ENCODE measurements at places on chromosomes 7 and 10.

GRCh38 chr10:31768467-31768866 is 160.2 kb downstream of the ARHGAP12 start:
- no peak for DNase-seq

- no peak for DNase-seq
These were observed 76.8 kb upstream of the RPA3 start for GRCh38 chr7:7795203-7795602.

- DNase-seq: no peak
These were observed 76.8 kb upstream of the NANOS1 start for GRCh38 chr10:118952493-118953295.

- DNase-seq: no peak
These were observed 445.1 kb upstream of the ZMIZ1 start for GRCh38 chr10:78623578-78624215.

GRCh38 chr7:12630513-12630819 is 57.0 kb upstream of the ARL4A start:
- no peak for DNase-seq

DNA sequence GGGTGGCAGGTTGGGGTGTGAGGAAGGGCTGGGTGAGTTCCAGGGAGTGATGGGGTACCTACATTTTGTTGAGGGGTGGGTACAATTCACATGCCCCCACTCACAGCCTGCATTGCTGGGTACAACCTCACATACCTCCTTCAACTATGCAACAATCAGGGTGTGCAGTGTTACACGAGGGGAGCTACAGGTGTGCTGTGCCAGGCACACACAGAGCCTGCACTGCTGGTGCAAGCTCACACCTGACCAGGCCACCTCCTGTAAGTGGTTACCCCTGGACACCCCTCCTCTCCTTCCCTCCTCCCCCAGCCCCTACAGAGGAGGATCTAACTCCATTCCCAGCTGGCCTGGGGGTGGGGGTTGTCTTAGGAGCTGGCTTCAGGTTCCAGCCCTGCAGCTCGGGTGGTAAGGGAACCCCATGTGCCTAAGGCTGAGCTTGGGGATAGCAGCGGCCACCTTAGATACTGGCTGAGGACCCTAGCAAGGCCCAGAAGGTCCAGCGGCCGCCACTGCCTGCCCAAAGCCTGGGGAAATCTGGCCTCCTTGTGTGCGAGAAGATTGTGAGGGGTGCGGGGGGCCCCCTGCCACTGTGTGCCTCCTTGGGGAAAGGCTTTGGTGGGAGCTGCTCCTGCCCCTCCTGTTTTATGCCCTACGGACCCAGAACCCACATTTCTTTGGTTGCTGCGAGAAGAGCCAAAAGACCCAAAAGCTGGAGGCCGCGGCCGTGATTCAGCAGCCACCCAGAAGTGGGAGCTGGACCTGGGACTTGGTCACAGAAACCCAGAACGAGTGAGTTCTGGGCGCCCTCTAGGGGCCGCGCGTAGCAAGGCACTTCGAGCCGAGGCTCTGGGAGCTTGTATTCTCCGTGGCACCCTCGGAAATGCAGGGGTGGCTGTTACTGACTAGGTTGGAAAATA is 10.8 kb downstream of the TLX1 start:
- peak; percentile 69 for DNase-seq

- DNase-seq: no peak
These were observed 28.0 kb downstream of the ITPRIP start for GRCh38 chr10:104309980-104310978.

DNA sequence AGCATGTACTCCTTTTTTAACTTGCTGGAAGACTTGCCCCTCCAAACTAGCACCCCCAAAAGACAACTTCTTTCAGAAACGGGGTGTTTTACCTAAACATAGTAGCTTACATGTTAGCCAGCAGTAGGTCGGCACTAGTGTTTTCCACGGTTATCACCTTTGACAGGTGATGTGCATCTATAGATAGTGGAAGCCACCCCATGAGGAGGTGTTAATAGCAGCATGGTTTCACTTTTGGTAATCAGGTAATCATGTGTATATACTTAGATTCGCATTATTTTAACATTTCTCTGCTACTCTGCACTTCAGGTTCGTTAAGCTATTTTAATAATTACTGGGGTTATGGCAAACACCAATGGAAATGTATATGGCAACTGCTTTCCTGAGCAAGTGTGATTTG is 17.6 kb downstream of the SRI start:
- DNase-seq: no peak

- no peak for DNase-seq
These were observed 343.4 kb downstream of the PRPF18 start for GRCh38 chr10:13930120-13930519.

GRCh38 chr7:146321301-146321700 is 204.7 kb downstream of the CNTNAP2 start:
- no peak for DNase-seq

GRCh38 chr7:107926481-107926880 is 35.5 kb downstream of the DLD start:
- DNase-seq: no peak

- DNase-seq: no peak
These were observed 86.8 kb downstream of the COBL start for GRCh38 chr7:51229620-51230323.

GRCh38 chr7:44819292-44819691 is 22.8 kb downstream of the PPIA start:
- no peak for DNase-seq

DNA sequence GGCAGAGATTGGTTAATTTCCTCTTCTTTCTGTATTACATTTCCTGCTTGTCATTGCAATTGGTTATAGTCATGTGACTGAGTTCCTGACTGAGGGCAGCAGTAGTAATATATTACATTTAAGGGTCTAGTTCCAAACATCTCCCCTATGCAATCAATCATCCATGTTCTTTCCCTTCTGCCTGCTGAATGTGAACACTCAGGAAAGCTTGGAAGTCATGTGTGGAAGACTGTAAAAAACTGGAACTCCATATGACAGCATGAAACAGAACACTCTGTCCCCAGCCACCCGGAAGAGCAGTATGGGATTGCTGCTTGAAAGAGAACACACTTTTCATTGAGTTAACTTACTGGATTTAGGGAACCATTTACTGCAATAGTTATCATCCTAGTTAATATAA is 459.7 kb upstream of the SEMA3A start:
- no peak for DNase-seq

- no peak for DNase-seq
These were observed 183.2 kb downstream of the AUTS2 start for GRCh38 chr7:69781412-69781846.

DNA sequence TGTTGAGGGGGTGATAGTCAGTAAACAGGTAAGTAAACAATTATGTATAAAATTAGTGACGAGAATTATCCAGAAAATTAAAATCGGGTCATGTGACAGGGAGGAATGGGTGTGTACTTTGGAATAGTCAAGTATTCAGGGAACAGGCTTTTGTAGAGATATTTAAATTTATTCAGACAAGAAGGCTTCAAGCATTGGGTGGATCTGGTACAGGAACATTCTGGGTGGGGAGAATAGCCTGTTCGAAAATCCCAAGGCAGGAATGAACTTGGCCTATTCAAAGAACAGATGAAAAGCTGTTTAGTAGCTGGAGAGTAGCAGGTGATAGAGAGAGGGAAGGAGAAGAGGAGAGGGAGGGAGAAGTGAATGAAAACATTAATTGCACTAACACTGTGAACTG is 448.9 kb upstream of the FZD8 start:
- no peak for DNase-seq

GRCh38 chr7:85412912-85413311 is 226.1 kb upstream of the SEMA3D start:
- DNase-seq: no peak

GRCh38 chr7:44148166-44148565 is 7.0 kb upstream of the MYL7 start:
- no peak for DNase-seq

GRCh38 chr10:78609976-78610375 is 458.8 kb upstream of the ZMIZ1 start:
- DNase-seq: no peak

- no peak for DNase-seq
These were observed 89.1 kb upstream of the AGR3 start for GRCh38 chr7:16970732-16971482.

GRCh38 chr7:154738216-154738615 is 264.7 kb downstream of the PAXIP1 start:
- DNase-seq: no peak

DNA sequence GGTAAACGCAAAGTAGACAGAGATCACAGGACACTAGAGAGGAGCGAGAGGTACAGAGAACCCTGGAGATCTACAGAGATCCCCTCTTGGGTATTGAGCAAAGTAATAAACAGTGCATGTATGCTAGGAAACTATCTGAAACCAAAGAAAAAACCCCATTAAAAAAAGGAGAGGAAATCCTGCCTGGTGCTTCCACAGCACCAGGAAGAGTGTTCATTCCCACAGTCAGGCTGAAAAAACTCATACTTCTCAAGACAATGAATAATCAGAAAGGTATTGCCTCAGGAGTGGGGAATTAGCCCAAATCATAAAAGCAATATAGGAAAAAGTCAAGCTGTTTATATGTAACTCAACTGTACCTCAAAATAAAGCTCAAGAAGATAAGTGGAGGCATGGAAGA is 59.1 kb downstream of the ANKRD26 start:
- no peak for DNase-seq

- DNase-seq: no peak
These were observed 92.1 kb downstream of the PPP1R3C start for GRCh38 chr10:91540733-91541132.

DNA sequence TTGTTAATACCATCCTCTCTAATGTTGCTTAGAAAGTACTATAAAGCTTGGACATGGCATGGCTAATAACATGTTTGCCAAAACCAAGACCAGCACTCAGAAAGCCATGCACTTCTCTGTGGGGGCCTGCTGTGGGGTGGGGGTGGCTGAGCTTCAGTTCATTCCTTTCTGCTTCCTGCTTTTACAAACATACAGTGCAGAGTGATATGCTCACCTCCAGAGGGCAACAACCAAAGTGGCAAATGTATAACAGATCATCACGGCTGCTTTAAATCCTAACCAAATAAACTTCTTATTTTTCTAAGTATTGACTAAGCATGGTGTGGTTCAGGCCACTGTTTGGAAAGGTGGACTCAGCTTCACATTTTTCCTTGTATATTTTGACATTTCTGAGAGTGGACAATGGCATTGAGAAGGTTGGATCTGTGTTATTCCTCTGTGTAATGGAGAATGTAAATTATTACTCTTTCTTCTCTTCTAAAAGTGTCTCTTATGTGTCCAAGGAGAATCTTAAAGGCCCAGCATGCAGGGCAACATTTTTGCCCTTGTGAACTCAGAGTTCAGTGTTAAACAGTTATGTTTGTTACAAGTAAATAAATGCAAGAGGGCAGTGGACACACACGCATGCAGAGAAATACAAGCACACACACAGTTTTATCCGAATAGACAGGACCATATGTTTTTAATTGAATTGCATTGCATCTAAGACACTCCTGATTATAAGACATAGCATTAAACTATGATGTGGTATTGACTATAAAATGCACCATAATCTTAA is 186.1 kb downstream of the HERPUD2 start:
- DNase-seq: no peak

DNA sequence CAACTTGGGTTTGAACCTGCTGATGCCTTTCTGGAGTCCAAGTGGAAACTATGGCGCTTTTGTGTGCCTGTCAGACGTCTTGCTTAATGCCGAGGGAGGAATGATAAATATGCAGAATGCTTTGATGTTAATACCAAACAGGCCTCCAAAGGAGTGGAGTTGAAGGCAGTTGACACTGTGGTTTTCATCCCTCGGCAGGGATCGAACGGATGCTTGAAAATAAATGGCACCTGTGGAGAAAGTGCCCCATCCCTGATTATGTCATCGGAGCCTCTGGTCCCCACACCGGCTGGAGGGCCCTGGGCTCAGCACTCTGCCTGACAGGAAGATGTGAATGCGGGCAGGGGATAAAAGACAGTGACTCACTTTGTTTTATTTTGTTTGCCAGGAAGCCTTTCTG is 148.7 kb upstream of the GPR26 start:
- DNase-seq: no peak

DNA sequence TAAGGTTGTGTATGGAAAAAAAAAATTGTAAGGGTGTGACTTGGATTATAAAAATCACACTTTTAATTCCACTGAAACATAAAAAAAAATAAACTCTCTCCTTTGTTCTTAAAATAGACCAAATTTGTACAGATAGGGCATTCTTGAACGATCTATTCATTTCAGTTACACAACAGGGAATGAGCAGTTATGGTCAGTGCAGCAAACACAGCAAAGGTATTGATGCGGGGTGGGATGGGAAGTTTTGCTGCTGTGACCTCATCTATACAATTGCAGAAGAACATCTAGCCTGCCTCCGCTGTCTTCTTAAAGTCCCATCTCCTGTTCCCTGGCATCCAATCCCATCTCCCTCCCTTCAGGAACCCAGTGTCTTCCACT is 580.2 kb downstream of the SUGCT start:
- DNase-seq: no peak

Measured in hematopoietic multipotent progenitor cell treated with erythropoietin and hydrocortisone succinate and interleukin-3 and kit ligand, for 15 days (in vitro differentiated cells).